NCI-H1436 (cell line): ENCODE measurements at places on chromosomes 1 and 21.

DNA sequence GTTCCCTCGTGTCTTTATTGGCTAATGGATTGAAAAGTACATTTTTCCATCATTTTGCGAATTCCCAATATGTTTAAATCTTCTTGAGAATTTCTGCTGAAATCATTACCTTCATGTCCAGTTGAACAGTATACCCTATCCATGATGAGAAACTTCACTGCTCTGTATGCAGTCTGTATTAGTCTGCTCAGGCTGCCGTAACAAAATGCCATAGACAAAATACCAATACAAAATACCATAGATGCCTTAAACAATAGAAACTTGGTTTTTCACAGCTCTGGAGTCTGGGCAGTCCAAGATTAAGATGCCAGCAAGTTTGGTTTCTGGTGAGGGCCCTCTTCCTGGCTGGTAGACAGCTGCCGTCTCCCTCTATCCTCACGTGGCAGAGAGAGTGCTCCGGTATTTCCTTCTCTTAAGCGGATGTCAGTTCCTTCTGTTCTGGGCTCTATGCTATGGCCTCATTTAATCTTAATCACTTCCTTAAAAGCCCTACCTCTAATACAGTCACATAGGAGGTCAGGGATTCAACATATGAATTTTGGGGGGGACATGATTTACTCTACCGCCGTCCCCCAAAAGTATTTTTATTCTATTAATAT is 27.0 kb downstream of the CXADR start:
- DNase-seq, result no peak

GRCh38 chr1:244104309-244105060 is 53.4 kb downstream of the ZBTB18 start:
- DNase-seq, result no peak

- DNase-seq, result no peak
Measured at GRCh38 chr1:219585837-219586455, 27.0 kb downstream of the ZC3H11B start.

- no peak for DNase-seq
Measured at GRCh38 chr1:99269321-99269720, 5.0 kb downstream of the PLPPR4 start.

DNA sequence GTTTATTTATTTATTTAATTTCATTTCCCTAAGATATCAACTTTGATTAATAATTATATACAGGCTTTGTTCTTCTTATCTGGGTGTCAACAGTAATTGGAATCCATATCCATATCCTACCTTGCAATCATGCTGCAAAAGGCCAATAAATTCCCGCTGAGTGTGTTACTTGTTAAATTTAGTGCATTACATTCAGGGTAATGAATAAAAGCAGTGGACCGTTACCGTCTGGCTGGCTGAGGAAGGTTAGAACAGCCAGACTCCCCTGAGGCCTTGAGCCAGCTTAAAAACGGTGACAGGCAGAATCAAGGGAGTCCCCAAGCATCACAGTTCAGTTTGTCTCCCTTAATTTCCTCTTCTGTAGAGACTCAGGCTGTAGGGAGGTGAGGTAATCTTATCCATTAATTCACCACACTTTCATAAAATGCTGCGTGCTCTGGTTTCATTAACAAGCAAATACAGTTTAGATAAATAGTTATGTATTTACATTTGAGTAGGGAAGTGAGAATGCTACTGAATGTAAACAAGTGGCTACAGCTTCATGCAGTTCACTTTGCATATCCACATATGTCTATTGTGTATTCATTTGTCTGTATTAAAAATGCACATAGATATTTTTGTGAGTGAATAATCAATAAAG is 888.2 kb upstream of the CXADR start:
- peak; percentile 36 for DNase-seq

- no peak for DNase-seq
Measured at GRCh38 chr1:203733009-203733863, 31.7 kb upstream of the LAX1 start.

DNA sequence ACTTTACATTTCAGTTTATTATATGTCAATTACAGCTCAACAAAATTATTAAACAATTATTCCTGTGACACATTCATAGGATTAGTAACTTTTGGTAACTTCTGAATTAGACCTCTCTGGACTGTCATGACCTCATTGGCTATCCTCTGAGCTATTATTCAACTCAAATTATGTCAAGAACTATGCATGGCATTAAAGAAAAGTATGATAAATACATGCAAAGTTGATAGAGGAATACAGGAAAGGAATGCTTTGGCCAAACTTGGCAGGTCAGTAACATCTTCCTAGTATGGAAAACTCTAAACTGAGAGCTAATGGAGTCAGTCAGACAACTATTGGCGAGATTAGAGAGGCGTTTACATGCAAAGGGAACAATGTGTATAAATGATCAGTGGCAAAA is 158.4 kb downstream of the DUSP10 start:
- no peak for DNase-seq

DNA sequence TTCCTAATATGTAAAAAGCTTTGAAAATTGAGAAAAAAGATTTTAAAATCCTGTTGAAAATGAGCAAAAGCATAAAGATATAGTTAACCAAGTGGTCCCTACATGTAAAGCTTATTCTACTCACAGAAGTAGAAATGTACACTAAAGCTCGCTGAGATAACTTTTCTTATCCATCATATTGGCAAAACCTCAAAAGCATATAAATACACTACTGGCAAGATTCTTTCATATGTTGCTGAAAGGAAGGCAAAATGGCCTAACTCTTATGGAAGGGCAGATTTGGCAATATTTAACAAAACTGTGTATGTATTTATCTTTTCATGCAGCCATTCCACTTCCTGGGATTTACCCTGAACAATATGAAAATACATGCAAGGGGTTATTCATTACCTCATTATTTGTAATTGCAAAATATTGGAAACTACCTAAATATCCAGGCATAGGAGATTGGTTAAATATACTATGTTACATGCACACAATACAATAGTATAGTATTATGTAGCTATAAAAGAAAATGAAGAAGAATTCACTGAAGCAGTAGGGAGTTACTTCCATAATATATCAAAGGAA is 43.2 kb upstream of the LYPLAL1 start:
- no peak for DNase-seq

DNA sequence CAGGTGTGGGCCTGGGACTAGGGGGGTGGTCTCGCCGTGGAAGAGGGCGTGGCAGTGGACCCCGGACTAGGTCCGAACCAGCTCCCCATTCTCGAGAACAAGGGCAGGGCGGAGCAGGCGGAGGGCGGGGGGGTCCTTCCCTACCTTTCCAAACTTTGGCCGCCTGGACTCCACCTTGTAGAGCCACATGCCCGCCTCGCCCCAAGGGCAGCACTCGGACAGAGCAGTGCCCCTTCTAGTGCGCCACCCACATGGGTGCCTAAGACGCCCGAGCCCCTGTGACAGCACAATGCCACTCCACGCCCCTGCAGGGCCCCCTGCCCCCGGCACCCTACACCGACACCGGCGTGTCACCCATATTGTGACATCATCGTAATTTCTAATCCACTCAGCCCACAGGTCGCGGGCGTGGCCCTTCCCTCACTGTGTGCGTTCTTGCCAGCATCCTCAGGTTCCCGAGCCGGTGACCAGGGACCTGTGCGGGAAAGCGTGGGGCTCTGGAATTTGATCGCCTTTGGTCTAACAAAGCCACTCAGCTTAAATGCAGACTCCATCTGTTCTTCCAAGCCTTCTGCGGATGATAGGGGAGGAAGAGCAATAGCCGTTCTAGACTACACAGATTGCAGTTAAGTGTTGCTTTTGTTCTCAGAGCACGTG is 553 bp upstream of the STMN1 start:
- peak; percentile 61 for DNase-seq

DNA sequence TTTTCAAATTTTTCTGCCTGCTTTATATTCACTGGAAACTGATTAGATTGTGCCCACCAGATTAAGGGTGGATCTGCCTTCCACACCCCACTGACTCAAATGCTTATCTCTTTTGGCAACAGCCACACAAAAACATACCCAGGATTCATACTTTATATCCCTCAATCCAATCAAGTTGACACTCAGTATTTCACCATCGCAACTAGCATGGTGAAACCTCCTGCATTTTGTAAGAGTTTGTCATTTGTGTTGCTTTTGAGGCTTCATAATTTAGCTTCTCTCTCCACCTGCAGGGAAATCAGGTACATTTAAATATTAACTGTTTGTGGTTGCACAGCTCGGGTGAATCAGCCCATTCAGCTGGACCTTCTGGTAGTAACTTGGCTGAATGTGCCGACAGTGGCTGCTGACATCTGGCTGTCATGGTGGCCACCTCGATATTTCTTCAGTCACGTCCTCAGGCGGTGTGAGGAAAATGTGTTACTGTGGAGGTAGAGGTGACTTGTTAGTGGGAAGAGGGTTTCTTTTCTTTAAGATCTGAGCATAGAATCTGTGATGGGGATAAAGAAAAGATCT is 224.0 kb downstream of the PTBP2 start:
- DNase-seq, result no peak
